ENCODE measurements at places on chromosomes 11 and 22.

GRCh38 chr22:18085188-18085587 lies 7.4 kb downstream of the PEX26 start:
- no peak for DNase-seq

DNA sequence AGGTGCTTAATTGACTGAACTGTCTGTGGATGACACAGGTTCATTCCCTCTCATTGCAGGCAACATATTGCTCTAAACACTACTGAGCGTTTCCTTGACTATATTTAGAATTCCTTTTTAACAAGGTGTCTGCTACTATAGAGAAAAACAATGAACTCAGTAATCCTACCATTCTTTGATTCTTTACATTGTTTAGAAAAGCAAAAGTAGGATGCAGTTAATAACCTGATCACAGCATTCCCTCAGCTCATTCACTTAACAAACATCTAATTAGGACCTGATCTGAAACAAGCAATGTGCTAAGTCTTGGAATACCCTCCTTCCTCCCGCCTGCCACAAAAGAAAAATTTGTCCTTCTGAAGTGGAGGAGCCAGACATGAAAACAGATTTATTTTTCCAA lies 313.1 kb downstream of the LRRC4C start:
- no peak for DNase-seq

DNA sequence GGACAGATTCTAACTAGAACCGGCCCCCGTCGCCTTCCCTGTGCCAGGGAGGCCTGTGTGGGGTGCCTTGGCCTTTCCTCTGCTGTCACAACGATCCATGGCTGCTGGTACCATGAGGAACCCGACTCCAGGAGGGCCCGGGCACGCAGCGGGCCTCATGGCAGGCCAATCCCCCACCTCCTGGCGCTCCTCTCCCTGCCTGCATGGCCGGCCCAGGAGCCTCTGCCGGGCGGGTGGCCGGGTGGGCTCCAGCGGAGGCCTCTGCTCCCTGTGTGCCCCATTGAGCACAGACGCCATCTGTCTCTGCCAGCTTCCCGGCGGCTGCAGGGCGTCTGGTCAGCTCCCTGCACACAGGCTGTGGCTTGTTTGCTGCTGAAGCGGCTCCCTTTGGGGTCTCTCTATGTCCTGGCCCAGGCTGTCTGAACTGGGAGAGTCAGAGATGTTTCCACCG lies 86.5 kb downstream of the MYEOV start:
- no peak for DNase-seq

DNA sequence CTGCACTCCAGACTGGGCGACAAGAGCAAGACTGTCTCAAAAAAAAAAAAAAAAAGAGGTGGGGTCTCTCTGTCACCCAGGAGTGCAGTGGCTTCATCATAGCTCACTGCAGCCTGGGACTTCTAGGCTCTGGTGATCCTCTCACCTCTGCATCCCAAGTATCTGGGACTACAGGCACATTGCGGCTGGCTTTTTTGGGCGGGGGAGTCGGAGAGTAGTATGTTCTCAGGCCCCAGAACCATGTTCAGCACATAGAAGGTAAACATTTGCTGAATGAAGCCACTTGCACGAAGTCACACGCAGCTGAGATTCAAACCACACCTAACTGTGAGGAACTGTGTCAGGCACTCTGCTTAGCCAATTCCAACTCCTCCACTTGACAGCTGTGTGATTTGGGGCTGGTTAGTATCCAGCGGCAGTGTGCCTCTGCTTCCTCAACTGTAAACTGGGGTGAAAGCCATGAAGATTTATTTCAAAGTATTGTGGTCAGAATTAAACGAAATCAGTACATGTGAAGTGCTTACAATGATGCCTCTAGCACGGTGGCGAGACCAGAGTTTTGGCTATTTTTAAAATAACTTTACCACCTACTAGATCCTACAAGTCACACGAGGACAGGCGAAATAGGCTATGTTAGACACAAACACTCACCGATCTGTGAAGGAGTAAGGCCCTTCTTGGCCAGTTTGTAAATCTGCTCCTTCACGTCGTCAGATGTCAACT lies 789 bp downstream of the RPS13 start:
- DNase-seq = no peak

GRCh38 chr11:133895061-133895479 lies 49.8 kb upstream of the SPATA19 start:
- no peak for DNase-seq

- no peak for DNase-seq
These were observed 44.0 kb downstream of the PPP6R3 start for GRCh38 chr11:68504432-68505066.

DNA sequence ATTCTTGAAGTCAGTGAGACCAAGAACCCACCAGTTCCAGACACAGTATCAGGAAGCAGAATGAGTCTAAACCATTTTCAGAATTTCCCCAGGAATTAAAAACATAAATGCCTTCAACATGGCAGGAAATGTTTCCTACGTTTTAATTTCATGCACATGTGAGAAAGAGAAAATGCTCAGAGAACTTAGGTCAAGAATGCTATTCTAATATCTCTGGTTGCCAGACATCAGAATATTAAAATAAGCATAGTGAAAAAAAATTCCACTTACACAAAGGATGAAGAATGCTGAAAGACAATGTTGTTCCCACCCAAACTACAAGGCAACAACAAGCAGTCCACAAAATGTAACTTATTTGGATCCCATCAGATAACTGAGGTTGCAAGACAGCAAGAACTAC lies 104.8 kb downstream of the RAB38 start:
- no peak for DNase-seq

DNA sequence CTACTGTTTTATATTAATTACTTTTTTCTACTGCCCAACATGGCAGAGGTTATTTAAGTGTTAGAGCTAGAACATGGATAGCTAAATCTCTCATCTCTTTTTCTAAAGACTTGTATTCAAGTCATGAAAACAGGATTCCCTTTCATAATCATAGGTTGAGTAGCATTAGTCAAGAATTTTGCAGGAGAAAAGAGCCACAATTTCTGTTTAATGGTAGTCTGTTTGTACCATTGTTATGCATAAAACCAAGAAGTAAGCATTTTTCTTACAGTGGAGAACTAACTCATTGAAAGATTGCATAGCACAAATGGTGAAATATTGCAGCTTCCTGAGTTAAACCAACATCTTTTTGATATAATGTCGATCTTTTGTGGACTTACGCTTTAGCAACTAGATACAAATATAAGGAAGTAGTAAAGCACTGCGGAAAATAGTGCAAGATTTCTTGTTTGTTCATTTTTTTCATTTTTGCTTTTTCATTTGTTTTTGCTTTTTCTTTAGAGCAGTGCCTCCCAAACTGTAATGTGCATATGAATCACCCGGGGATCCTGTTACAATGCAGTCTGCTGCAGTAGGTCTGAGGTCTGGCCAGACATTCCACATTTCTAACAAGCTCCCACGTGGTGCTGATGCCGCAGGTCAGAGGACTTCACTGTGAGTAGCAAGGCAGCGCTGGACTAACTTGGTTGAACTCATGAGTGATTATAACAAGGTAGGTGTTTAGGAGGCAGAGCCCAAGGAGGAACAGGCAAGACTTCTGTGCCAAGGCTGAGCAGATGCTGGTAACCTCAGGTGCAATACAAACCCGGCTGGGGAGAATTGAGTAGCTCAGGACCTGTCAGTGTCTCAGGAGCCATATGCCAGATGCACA lies 4.6 kb downstream of the ETS1 start:
- DNase-seq = no peak

DNA sequence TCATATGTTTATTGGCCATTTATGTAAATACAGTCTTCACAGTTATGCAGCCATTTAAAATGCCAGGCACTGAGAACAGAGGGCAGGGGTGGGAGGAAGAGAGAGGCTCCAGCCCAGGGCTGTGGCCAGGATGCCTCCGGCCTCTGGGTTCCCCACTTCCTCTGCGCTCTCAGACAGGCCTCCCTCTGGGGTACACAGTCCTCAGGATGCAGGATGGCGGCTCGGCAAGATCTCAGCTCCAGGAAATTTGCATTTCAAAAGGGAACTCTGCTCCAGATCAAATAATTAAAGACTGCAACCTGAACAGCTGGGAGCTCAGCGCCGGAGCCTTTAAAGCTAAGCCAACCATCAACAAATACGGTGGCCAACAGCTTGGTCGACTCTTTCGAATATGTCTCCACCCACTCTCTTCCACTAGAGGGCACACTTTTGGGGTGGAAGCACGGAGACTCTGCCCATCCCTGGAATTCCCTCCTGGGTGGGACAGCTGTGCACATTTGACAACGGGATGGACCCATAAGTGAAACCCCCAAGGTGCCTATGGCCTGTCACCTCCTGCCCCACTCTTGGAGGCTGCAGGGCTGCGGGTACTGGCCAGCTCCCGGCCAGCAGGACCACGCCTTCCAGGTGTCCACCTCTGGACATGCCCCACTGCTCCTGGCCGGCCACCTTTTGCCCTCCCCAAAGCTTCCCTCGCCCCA lies 1044.7 kb downstream of the BRD1 start:
- DNase-seq = peak; percentile 5

- DNase-seq = no peak
These were observed 11.6 kb upstream of the PDE2A start for GRCh38 chr11:72685560-72686480.

- no peak for DNase-seq
These were observed 5.4 kb downstream of the FJX1 start for GRCh38 chr11:35623621-35624168.

- DNase-seq = no peak
These were observed 54.3 kb upstream of the TTC12 start for GRCh38 chr11:113260096-113260425.

- no peak for DNase-seq
These were observed 758.7 kb downstream of the BRD1 start for GRCh38 chr22:49068861-49069500.

GRCh38 chr11:73288873-73289707 lies 17.0 kb downstream of the P2RY6 start:
- DNase-seq = no peak

DNA sequence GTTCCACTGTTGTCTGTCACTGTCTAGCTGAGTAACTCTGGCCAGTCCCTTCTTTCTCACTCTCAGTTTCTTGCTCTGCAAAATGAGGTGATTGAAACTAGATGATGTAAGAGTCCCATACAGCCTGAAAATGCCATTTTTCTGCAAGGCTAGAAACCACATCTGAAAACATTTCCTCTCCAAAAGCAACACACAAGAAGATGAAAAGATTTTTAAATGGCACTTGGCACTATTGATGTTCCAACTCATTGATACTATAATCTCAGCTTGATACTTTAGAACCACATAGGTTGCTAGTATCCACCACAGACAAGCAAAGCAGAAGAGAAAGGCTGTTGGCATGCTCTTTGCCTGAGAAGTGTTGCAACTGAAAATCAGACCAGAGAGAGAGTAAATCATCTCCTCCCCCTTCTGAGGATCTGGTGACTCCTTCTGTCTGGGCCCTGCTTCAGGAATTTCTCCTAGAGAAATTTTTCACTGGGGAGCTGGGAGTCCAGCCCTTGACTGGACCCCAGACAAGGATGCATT lies 1217.9 kb downstream of the LRRC4C start:
- no peak for DNase-seq

- no peak for DNase-seq
These were observed 5.1 kb downstream of the UPK2 start for GRCh38 chr11:118961189-118961588.

DNA sequence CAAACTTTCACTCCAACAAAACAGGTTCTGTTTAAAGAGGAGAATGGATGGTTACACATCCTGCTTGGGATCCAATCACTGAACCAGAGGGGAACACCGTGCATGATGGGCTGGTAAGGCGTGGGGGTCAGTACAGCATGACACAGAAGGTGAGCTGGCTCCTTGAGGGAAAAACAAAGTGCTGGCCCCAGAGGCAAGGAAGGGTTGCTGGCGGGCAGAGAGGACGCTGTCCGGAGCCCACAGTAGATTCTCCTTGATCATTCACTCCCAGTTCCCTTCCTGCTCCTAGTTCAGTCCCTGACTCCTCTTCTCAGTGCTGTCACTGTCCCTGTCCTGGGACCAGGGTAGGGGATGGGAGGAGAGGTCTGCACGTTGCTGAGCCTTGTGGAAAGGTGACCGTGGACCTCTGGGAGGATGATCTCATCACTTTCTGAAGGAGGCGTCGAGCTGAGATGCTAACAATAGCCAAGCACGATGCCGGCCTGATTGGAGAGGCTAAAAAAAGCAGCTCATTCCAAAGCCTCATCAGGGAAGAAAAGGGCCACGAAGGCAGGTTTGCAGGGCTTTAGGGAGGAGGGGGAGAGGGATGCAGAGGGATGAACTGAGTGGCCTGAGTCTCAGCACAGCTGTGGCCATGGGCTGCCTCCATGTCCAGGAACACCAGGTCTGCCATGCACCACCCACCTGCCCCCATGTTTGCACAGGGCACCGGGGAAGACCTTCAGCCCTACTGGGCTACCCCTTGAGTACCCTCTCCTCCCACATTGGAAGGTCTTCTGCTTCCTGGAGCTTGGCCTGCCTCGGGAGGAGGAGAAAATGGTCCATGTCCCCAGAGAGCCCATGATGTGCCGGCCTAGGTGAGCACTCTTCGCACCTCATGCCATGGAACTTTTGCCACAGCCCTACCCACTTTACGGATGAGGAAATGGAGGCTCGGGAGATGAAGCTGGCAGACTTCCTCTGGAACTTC lies 72.7 kb upstream of the RTL6 start:
- DNase-seq = no peak

- no peak for DNase-seq
These were observed 11.1 kb downstream of the HPS5 start for GRCh38 chr11:18310800-18311340.

DNA sequence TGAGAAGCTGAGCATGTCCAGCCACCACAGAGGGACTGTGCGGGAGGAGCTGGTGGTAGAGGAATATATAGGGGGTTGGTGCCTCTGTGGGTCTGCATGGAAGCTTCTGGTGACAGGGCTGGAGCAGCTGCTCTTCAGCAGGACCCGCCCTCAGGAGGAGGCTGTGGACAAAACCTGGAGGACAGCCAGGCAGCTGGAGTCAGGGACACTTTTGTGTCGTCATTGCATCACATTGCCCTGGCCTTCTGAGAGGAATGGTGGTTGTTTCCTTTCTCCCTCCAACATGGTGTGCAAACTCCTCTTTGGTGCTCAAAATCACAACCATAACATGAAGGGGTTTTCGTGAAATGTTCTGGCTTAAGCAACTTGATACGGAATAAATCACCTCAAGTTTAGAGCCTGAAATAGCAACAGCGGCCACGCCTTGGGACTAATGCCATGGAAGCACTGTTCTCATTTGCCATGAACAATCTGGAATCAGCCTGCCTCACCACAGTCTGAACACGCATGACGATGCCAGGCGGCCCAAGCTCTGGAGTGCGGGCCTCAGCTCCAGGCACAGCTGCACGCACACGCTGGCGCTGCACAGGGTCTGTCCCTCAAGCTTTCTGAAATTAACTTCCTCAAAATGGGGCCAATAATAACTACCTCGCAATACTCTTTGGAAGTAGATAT lies 17.1 kb upstream of the CSRP3 start:
- DNase-seq = peak; percentile 27

DNA sequence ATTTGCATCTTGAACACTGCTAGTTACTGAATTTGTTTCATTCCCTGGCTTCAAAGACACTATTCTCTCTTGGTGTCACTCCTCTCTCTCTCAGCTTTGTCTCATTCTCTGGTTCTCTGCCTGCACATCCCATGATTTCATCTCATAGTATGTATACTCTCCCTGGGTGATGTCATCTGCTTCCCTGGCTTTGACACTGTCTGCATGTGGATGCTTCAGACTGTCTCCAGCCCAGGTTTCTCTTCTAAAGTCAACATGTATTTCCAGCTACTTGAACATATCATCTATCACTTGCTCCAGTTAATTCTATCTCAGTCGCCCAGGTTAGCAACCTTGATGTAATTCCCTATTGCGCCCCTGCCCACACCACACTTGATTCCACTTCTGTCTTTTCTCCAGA lies 9.3 kb upstream of the ACAT1 start:
- DNase-seq = peak; percentile 44

Measured in SHP77 treated with DMSO at 0.1 percent for 48 hours (cell line).